ENCODE measurements at places on chromosomes 4 and X. TPM values are rescaled to one million over a fixed set of nuclear protein-coding genes. Genes with fewer than 3 reads are reported as not detected.

The BANK1 gene
- polyA plus RNA-seq: 2.0 TPM

The SLC2A9 gene
- 9.2 TPM for polyA plus RNA-seq

The TMSB15A gene
- polyA plus RNA-seq: 62.7 TPM

The MAGIX gene
- polyA plus RNA-seq: 4.3 TPM

The CLNK gene
- polyA plus RNA-seq: 0.85 TPM
